ENCODE measurements at places on chromosomes 2 and 18. TPM values are rescaled to one million over a fixed set of nuclear protein-coding genes. Genes with fewer than 3 reads are reported as not detected.

RAB27B gene
- 11.7 TPM for polyA plus RNA-seq

INPP5D gene
- polyA plus RNA-seq = 0.53 TPM

EPB41L3 gene
- 0.37 TPM for polyA plus RNA-seq

TMEM18 gene
- 35.6 TPM for polyA plus RNA-seq

UGT1A5 gene
- polyA plus RNA-seq = not detected

CAMKMT gene
- polyA plus RNA-seq = 6.2 TPM

FTCDNL1 gene
- 2.1 TPM for polyA plus RNA-seq
